Activated CD8-positive, alpha-beta memory T cell treated with anti-CD3 and anti-CD28 coated beads for 1 hour (primary cell): ENCODE measurements at places on chromosomes 3 and 15.

GRCh38 chr15:38671675-38672254, 107.2 kb upstream of the RASGRP1 start:
- no peak for DNase-seq

- DNase-seq = no peak
These were observed 32.4 kb upstream of the MRPL3 start for GRCh38 chr3:131535131-131535530.

DNA sequence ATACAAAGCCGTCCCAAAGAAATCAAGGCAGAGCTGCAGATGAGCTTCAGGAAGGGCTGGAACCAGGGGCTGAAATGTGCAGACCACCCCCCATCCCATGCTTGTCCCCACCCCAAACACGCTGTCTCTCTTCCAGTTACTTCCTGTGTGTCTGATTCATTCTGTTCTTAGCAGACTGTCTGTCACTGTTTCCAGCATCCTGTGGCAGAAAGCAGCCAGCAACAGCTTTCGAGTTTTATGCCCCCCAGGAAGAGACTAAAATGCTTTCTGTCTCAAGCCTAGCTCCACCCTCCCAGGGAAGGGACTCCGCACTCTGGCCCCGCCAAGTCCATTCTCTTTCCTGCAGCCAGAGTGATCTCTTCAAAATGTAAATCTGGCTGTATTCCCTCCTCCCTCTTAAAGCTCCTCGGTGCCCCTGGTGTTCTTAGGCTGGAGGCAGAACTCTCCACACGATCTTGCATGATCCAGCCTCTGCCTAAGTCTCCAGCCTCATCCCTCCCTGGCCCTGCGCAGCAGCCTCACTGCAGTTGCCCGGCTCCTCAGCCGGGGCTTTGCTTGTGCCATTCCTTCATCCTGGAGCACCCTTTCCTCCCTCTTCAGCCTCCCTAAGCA, 41.5 kb downstream of the HRH1 start:
- no peak for DNase-seq

DNA sequence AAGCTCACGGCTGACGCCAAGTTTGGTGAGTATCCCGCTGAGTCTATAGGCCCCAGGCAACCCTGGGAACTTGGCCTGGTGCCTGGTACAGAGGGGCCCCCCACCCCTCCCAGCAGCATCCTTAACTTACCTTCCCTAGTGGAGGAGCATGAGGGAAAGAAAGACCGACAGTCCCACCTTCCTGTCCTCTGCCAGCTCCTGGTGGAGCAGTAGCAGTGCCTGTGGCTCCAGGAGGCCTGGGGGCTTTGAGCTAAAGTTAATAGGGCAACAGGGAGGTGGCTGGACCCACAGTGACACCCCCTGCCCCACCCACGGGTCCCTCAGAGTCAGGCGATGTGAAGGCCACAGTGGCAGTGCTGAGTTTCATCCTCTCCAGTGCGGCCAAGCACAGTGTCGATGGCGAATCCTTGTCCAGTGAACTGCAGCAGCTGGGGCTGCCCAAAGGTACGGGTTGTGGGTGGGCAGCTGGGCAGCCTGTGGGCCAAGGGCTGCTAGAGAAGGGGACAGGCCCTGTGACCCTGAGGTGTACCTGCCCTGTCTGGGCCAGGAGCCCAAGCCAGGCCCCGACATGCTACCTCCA, 2.9 kb downstream of the COMMD4 start:
- DNase-seq = no peak

- DNase-seq = no peak
These were observed 101.1 kb upstream of the CCNL1 start for GRCh38 chr3:157261000-157261399.

GRCh38 chr3:187484547-187485295, 116.5 kb downstream of the RTP4 start:
- no peak for DNase-seq

GRCh38 chr3:144317961-144318360, 346.3 kb downstream of the DIPK2A start:
- no peak for DNase-seq

DNA sequence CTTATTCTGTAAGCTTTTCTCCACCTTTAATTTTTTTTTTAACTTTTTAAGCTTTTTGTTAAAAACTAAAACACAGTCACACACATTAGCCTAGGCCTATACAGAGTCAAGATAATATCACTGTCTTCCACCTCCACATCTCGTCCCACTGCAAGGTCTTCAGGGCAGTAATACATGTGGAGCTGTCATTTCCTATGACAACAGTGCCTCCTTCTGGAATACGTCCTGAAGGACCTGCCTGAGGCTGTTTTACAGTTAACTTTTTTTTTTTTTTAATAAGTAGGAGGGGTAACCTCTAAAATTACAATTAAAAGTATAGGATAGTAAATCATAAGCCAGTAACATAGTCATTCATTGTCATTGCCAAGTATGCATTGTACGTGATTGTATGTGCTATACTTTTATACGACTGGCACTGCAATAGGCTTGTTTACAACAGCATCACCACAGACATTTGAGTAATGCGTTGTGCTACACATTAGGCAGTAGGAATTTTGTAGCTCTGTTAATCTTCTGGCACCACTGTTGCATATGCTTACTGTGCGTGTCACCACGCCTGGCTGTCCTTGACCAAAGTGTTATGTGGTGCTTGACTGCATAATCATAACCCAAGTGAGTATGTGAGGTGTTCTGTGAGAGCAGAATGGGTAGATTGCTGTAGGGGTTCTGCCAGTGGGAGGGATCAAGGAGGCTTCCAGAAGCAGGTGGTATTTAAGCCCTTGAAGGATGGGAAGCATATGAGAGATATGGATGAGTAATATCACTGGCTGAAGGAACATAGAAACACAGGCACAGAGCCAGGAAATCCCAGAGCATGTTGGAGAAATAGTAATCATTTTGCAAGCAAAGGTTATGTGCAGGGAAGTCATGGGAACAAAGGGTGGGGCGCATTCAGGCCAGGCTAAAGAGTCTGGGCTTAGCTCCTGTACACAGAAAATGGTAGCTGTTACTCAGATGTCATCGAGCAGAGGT, 18.3 kb downstream of the FBXO22 start:
- no peak for DNase-seq

- no peak for DNase-seq
These were observed 40.3 kb downstream of the KCNAB1 start for GRCh38 chr3:156160647-156161046.
